ENCODE measurements at places on chromosomes 6 and 20.
A peak's percentile ranks its signal among the peaks of the same experiment; 100 is the strongest.

- H3K4me1 ChIP-seq, result peaks cover 15% of the 10 kb centered on the region
- no peaks in the 10 kb centered on the region for H3K36me3 ChIP-seq
- DNase-seq, result no peak
- no peak overlapping the region for H3K4me3 ChIP-seq
These were observed 96.3 kb downstream of the GMPR start for GRCh38 chr6:16334671-16335070.

DNA sequence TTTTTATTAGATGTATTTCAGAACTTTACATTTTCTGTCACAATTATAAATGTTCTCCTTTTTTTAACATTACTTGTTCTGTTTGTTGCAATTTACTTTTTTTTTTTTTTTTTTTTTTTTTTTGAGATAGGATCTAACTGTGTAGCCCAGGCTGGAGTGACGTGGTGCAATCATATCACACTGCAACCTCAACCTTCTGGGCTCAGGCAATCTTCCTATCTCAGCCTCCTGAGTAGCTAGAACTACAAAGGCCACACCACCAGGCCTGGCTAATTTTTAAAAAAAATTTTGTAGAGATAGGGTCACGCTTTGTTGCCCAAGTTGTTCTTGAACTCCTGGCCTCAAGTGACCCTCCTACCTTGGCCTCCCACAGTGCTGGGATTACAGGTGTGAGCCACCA lies 15.1 kb upstream of the MBOAT1 start:
- no peak overlapping the region for H3K4me3 ChIP-seq
- H3K4me1 ChIP-seq, result peaks cover 3% of the 10 kb centered on the region
- no peaks in the 10 kb centered on the region for H3K27me3 ChIP-seq
- DNase-seq, result no peak

DNA sequence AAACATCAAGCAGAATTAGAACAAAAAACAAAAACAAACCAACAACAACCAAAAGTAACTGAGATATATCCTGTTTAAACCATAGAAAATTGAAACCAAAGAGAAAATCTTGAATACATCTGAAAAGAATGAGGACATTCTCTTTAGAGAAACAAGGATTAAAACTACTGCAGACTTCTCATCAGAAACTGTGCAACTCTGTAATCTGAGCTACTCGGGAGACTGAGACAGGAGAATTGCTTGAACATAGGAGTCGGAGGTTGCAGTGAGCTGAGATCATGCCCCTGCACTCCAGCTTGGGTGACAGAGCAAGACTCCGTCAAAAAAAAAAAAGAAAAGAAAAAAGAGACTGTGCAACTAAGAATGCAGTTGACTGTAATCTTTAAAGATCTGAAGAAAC lies 153.4 kb downstream of the SYNDIG1 start:
- no peaks in the 10 kb centered on the region for H3K4me1 ChIP-seq
- H3K4me3 ChIP-seq, result no peak overlapping the region
- no peak for DNase-seq
- no peaks in the 10 kb centered on the region for H3K27me3 ChIP-seq
- no peak overlapping the region for H3K27ac ChIP-seq
- no peaks in the 10 kb centered on the region for H3K36me3 ChIP-seq

DNA sequence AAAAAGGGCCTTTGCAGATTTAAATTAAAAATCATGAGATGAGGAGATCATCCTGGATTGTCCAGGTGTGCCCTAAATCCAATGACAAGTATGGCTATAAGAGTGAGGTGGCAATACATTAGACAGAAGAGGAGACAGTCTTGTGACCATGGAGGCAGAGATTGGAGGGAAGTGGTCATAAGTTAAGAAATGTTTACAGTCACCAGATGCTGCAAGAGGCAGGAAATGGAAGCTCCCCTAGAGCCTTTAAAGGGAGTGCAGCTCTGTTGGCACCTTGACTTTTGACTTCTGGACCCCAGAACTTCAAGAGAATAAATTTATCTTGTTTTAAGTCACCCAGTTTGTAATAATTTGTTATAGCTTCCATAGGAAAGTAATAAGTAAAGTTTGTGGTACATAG lies 61.1 kb downstream of the HMGN3 start:
- no peak overlapping the region for H3K4me3 ChIP-seq
- H3K4me1 ChIP-seq, result peaks cover 2% of the 10 kb centered on the region
- H3K27ac ChIP-seq, result no peak overlapping the region
- no peaks in the 10 kb centered on the region for H3K36me3 ChIP-seq
- DNase-seq, result no peak

DNA sequence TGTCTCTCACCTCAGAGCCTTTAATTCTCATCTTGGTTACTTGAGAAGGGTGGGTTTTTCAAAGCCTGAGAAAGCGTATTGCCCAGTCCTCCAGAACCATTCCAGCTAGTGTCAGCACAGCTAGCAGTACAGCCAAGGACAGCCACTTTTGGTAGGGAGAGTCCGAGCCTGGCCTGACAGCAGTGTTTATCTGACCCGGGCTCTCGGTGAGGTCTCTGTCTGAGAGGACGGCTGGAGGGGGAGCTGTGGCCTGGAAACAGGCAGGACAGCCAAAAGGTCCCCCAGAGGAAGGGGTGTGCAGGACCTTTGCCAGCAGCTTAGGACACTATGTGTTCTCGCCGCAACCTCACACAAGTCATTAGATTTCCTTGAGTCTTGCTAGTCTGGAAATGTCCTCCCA lies 38.8 kb downstream of the LYRM2 start:
- H3K4me3 ChIP-seq, result no peak overlapping the region
- peaks cover 1% of the 10 kb centered on the region for H3K4me1 ChIP-seq
- no peaks in the 10 kb centered on the region for H3K27me3 ChIP-seq
- DNase-seq, result no peak
- no peak overlapping the region for H3K27ac ChIP-seq

DNA sequence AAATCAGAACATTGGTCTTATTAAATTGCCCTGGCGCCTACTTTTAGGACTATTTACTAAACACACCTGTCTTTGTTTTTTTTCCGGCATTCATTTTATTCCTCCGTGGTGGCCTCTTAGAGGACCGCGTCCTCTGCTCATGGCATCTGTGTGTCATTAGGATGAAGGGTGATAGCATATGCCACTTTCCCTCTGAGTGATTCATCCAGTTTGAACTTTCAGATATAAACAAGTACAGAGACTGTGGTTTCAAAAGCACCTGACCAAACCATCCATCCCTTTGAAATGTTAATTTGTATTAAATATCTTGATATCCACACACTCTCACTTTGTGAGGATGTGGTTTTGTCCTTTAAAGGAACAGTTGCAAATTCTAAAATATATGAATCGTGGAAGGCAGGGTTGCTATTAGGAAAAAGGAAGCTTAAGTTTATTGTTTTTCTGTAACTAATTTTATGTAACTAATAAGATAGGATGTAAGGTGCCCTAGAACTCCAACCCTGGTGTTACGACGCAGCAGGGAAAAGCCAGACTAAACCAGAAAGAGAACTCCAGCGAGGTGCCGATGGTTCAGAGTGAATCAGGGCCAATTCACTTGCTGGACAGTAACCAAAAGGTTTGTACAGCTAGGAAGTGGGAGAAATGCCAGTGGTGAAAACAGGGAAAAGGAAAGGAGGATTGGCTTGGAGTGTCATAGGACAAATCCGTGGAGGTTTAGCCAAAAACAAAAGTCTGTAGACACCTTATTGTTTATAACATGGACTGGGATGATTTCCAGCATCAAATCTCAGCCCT lies 98.7 kb downstream of the SHLD1 start:
- no peak for DNase-seq
- no peak overlapping the region for H3K4me3 ChIP-seq
- H3K36me3 ChIP-seq, result no peaks in the 10 kb centered on the region
- no peaks in the 10 kb centered on the region for H3K4me1 ChIP-seq
- no peak overlapping the region for H3K27ac ChIP-seq

GRCh38 chr6:125759959-125760457 lies 10.6 kb downstream of the HEY2 start:
- H3K27ac ChIP-seq, result no peak overlapping the region
- H3K36me3 ChIP-seq, result no peaks in the 10 kb centered on the region
- no peak overlapping the region for H3K4me3 ChIP-seq
- no peaks in the 10 kb centered on the region for H3K27me3 ChIP-seq

DNA sequence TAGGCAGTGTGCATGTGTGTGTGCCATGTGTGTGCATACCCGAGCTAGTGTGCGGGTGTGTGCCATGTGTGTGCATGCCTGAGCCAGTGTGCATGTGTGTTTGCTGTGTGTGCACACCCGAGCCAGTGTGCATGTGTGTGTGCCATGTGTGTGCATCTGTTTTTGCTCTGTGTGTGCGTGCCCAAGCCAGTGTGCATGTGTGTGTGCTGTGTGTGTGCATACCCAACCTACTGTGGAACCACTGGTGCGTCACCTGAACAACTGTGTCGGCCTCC lies 5.7 kb downstream of the RBBP8NL start:
- H3K27ac ChIP-seq, result no peak overlapping the region
- peaks cover 7% of the 10 kb centered on the region for H3K4me1 ChIP-seq
- H3K27me3 ChIP-seq, result no peaks in the 10 kb centered on the region
- peak overlapping the region; percentile 51 for H3K4me3 ChIP-seq
- no peaks in the 10 kb centered on the region for H3K36me3 ChIP-seq
